NCI-H1436 (cell line): ENCODE measurements at places on chromosomes 1 and 21.

GRCh38 chr1:29743264-29743663 is 506.9 kb downstream of the PTPRU start:
- peak; percentile 9 for DNase-seq

- DNase-seq = no peak
Observed at GRCh38 chr21:32131960-32132359, 146.9 kb downstream of the MIS18A start.

DNA sequence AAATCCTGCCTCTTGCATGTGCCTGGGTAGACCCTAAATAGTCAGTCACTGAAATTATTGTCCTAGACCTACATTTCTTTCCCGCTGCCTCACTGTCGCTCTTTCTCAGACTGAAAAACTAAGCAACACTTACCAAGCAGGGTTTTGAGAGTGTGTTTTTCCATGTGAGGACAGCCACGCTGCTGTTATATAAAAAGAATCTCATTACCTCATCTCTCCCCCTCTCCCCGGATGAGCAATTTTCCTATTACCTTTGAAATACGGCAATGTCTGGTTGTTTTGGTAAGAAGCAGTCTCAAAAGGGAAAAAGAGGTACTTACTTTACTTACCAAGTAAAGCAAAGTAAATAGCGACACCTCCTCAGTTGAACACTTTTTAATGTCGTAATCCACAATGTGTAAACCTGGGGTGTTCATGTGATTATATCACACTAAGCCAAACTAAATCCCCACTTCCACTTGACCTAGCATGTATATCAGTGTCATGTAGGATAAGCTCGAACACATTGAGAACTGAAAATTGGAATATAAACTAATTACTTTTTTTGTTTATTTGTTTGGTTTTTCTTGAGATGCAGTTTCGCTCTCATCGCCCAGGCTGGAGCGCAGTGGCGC is 12.2 kb upstream of the VN1R5 start:
- no peak for DNase-seq

GRCh38 chr1:19682901-19683300 is 18.2 kb downstream of the HTR6 start:
- no peak for DNase-seq

- no peak for DNase-seq
Observed at GRCh38 chr1:119662034-119662437, 14.0 kb upstream of the ZNF697 start.

DNA sequence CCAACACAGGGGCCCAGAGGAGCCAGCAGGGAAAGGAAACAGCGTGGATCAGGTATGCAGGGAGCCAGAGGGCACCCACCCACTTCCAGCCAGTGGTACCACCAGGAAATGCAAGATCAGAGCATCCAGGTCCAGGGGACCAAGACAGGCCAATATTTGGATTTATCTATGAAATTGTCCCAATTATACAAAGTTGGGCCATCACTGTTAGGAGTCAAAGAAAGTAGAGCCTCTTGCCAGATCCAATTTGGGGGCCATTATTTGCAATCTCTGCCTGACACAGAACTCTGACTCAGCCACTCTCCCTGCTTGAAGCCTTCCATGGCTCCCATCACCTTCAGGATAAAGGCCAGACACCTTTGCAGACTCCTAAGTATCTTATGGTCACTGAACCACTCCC is 21.1 kb upstream of the TAS1R2 start:
- DNase-seq = no peak

- no peak for DNase-seq
Observed at GRCh38 chr1:17673329-17674072, 81.6 kb upstream of the ACTL8 start.
